ENCODE measurements at places on chromosomes 5 and 9. TPM values are rescaled to one million over a fixed set of nuclear protein-coding genes. Genes with fewer than 3 reads are reported as not detected.

The UBE2D2 gene
- total RNA-seq: 222 TPM

GRCh38 chr9:87770616-87771315 is 44.8 kb downstream of the CTSL start:
- H3K36me3 ChIP-seq: no peaks in the 10 kb centered on the region
- no peak overlapping the region for H3K4me3 ChIP-seq
- peaks cover 2% of the 10 kb centered on the region for H3K27me3 ChIP-seq
- DNase-seq: no peak

DNA sequence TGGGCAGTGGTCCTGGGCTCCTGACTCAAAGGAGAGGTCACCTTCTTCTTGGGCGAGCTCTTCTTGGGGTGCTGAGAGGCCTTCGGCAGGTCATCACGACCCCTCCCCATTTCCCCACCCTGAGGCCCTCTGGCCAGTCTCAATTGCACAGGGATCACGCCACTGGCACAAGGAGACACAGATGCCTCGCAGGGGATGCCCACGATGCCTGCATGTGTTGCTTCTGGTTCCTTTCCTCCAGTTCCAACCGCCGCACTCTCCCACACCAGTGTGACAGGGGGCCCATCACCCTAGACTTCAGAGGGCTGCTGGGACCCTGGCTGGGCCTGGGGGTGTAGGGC is 1.3 kb downstream of the CEL start:
- H3K27me3 ChIP-seq: no peaks in the 10 kb centered on the region
- no peaks in the 10 kb centered on the region for H3K36me3 ChIP-seq
- no peak overlapping the region for H3K27ac ChIP-seq
- no peaks in the 10 kb centered on the region for H3K4me1 ChIP-seq
- DNase-seq: no peak
- no peak overlapping the region for H3K4me3 ChIP-seq

DNA sequence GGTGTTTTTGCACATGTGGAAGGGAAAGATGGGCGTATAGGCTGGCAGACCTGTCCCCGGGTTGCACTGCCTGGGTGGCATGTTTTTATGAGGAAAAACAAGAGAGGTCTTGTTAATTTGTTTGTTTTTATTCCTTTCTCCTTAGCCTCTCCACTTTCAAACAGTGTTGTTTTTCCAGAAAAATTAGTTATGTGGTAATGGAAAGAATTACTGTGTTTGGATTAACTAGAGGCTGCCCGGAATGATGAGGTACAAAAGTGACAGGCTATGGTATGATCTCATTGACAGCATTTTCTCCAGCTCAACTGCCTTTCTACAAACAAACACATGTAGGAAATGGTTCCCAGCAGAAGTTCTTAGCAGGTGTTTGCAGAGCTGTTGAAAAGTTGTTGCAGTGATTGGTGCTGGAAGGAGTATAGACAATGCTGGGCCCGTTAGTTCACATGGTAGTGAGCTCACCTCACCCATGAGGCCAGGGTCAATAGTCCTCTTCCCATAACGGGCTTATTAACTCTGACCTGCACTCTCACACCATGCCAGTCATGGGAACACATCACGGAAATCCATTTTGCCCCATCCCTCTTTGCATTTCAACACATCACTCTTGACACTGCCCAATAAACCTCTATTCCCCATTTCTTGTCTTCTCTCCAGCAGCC is 111.3 kb upstream of the SAP30L start:
- DNase-seq: no peak
- H3K4me3 ChIP-seq: no peak overlapping the region
- H3K27me3 ChIP-seq: no peaks in the 10 kb centered on the region

- H3K36me3 ChIP-seq: no peaks in the 10 kb centered on the region
- no peak for DNase-seq
- no peaks in the 10 kb centered on the region for H3K4me1 ChIP-seq
- H3K27me3 ChIP-seq: no peaks in the 10 kb centered on the region
- H3K27ac ChIP-seq: no peak overlapping the region
Observed at GRCh38 chr5:4553130-4553529, 587.0 kb upstream of the ADAMTS16 start.

GRCh38 chr5:129687941-129688340 is 60.0 kb upstream of the MINAR2 start:
- DNase-seq: no peak
- H3K4me1 ChIP-seq: no peaks in the 10 kb centered on the region
- H3K27ac ChIP-seq: no peak overlapping the region
- no peak overlapping the region for H3K4me3 ChIP-seq

- H3K36me3 ChIP-seq: no peaks in the 10 kb centered on the region
- H3K27ac ChIP-seq: no peak overlapping the region
- H3K4me1 ChIP-seq: no peaks in the 10 kb centered on the region
- H3K27me3 ChIP-seq: no peaks in the 10 kb centered on the region
Observed at GRCh38 chr9:13002740-13003139, 227.9 kb downstream of the LURAP1L start.

The GOLGA1 gene
- total RNA-seq: 15.5 TPM

- H3K27me3 ChIP-seq: no peaks in the 10 kb centered on the region
- H3K27ac ChIP-seq: no peak overlapping the region
- no peak for DNase-seq
- no peak overlapping the region for H3K4me3 ChIP-seq
- no peaks in the 10 kb centered on the region for H3K4me1 ChIP-seq
Observed at GRCh38 chr9:14156046-14156445, 157.9 kb downstream of the NFIB start.

DNA sequence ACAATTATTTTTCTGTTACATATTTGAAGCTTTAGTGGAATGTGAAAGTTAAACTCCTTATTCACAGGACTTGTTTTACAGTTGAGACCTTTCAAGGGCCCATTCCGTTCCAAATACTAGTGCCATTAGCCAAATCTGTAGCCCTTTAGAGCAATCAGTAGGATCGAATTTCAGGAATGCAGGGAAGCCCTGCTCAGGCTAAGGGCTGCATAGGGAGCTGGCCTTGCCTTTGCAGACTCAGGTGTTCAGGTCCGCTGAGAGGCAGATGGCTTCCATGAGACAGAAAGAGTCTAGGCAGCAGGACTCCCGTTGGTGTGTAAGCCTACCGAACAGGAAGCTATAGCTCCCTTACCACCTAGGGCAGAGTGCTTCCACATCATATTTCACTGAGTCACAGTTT is 150.1 kb upstream of the SLC27A6 start:
- H3K27me3 ChIP-seq: no peaks in the 10 kb centered on the region
- H3K4me1 ChIP-seq: no peaks in the 10 kb centered on the region
- H3K4me3 ChIP-seq: no peak overlapping the region
- DNase-seq: no peak

DNA sequence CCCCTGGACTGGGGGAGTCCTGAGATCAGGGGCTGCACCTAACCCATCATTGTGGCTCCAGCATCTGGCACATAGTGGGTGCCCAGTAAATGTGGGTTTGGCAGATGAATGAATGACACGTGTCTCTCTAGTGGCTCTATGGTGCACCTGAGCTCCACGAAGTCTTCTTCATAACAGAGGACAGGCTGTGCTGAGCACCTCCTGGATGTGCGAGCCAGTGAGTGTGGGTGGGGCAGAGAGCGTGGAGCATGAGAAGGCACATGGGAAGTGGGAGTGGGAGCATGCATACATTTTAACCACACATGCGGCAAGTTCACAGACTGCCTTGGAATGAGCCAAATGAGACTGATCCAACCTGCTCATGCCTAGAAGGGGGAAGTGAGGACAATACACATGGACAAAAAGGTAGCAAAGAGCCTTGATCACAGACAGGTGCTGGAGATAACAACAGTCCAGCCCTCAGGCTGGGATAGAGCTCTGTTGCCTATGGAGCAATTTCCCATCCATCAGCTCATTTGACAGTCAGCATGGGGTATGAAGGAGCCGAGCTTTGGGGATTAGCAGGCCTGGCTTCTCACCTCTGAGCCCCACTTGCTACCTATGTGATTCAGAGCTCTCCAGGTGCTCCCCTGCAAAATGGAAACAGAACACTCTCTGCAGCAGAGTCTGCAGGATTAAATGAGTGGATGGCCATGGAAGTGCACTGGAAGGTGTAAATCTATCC is 76.2 kb upstream of the TBC1D2 start:
- no peak overlapping the region for H3K27ac ChIP-seq
- no peak overlapping the region for H3K4me3 ChIP-seq
- H3K27me3 ChIP-seq: no peaks in the 10 kb centered on the region
- H3K4me1 ChIP-seq: no peaks in the 10 kb centered on the region

The SLC9A3 gene
- 2.0 TPM for total RNA-seq

The GABRP gene
- not detected for total RNA-seq

The IL3 gene
- total RNA-seq: not detected

DNA sequence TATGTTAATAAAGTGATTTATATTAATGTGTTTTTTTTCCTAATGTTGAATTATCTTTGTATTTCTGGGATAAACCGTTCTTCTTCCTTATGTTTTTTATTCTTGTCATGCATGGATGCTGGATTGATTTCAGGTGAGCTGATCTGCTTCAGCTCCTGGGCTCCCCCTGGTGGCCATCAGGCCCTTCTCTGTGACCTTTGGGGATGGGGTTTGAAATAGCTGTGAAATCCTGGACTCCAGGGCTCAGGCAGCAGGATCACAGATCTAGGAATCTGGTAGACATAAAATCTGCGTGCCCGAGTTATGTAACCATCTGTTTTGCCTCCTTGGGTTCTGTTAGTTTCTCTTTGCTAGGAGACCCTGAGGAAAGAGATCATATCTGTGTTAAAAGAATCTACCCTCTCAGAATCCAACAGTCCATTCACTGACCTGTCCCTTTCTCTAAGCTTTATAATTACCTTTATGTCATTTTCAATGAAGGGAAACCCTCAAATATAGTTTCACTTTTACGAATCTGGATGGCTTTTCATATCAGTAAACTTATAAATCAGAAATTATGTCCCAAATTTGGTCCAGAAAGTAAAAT is 12.2 kb upstream of the OR13J1 start:
- H3K4me3 ChIP-seq: no peak overlapping the region
- H3K4me1 ChIP-seq: peaks cover 5% of the 10 kb centered on the region
- H3K27me3 ChIP-seq: no peaks in the 10 kb centered on the region

The RCL1 gene
- total RNA-seq: 11.2 TPM

DNA sequence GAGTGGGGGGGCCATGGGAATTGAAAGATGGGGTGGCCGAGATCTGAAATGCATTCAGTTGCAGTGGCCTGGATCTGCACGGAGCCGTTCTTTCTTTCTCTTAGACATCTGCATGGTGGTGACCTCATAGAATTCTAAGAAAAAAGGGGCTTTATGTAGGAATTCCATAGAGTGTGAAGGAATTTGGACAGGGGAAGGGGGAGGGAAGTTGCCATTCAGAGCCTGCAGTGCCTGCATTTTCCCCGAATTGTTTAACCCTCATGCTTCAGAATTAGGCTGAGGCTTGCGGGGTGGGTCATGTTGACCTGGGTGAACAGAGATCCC is 4.9 kb downstream of the NEK6 start:
- H3K4me3 ChIP-seq: 0 out of 2 replicates have a peak overlapping the region, but pooled peaks have one; percentile 4
- peaks cover 66% of the 10 kb centered on the region for H3K4me1 ChIP-seq
- H3K27ac ChIP-seq: peak overlapping the region; percentile 98
- no peaks in the 10 kb centered on the region for H3K36me3 ChIP-seq

The TCF7 gene
- total RNA-seq: 24.0 TPM

DNA sequence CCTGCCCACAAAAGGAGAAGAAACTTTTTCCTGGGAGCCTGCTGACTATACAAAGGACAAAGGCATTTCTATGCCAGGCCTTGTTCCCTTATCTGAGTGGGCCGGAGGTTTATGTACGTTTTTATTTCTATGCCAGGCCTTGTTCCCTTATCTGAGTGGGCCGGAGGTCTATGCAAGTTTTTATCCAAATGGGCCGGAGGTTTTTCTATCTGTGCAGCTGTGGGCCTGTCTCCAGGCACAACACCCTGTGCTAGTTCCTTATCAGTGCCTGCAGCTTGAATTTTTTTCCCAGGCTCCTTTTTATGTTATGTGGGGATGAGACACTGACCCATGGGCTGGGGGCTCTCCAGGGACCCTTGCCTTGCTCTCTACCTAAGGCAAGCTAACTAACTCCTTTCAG is 5.5 kb downstream of the SLC25A2 start:
- no peak overlapping the region for H3K4me3 ChIP-seq
- H3K27me3 ChIP-seq: no peaks in the 10 kb centered on the region
- no peaks in the 10 kb centered on the region for H3K36me3 ChIP-seq
- DNase-seq: no peak

- H3K27me3 ChIP-seq: no peaks in the 10 kb centered on the region
- no peaks in the 10 kb centered on the region for H3K36me3 ChIP-seq
- no peaks in the 10 kb centered on the region for H3K4me1 ChIP-seq
- H3K4me3 ChIP-seq: no peak overlapping the region
Observed at GRCh38 chr5:9785751-9786150, 155.6 kb upstream of the TAS2R1 start.

The MOB3B gene
- 0.03 TPM for total RNA-seq

- H3K27me3 ChIP-seq: no peaks in the 10 kb centered on the region
- H3K27ac ChIP-seq: no peak overlapping the region
- no peaks in the 10 kb centered on the region for H3K4me1 ChIP-seq
- no peaks in the 10 kb centered on the region for H3K36me3 ChIP-seq
Observed at GRCh38 chr9:106020186-106020585, 325.8 kb downstream of the TMEM38B start.

The IFNA2 gene
- total RNA-seq: not detected

DNA sequence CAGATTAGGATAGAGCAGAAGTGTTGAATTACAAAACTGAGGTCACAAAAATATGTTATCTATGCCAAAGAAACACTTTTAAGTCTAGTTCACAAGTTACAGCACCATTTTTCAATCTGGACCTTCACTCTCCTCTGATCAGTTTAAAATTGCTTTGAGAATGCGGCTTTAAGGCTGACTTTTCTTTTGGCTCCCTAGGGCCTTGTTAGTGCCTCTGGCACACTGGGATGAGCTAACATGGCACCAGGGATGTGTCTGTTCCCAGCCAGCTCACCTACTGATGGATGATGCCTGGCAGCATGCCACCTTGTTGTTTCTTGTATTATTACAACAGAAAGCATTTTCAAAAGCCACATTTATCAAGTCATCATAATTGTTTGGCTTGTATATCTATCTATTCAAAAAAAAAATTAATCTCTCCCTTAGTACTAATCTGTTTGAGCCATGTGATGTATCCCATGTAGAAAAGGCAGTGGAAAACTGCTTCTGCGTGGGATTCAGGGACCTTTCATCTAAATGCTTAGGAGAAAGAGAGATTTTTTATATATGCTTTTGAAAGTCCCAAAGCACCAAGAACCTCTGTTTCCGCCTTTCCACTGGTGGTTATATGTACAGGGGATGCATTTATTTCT is 46.6 kb downstream of the ADAMTSL1 start:
- H3K4me1 ChIP-seq: no peaks in the 10 kb centered on the region
- no peak overlapping the region for H3K4me3 ChIP-seq
- no peak for DNase-seq
- no peaks in the 10 kb centered on the region for H3K36me3 ChIP-seq
- no peaks in the 10 kb centered on the region for H3K27me3 ChIP-seq

The ITGA1 gene
- total RNA-seq: 1.6 TPM

GRCh38 chr5:14341571-14342230 is 198.6 kb downstream of the TRIO start:
- no peak for DNase-seq
- no peak overlapping the region for H3K4me3 ChIP-seq
- H3K27me3 ChIP-seq: no peaks in the 10 kb centered on the region
- H3K36me3 ChIP-seq: peaks cover 49% of the 10 kb centered on the region

Data from Panc1 (cell line).